Activated T-helper 17 cell treated with anti-CD3 and anti-CD28 coated beads, Interleukin-2, amount 50 U/mL, for 72 hours (primary cell): ENCODE measurements at places on chromosomes 7 and 10.

DNA sequence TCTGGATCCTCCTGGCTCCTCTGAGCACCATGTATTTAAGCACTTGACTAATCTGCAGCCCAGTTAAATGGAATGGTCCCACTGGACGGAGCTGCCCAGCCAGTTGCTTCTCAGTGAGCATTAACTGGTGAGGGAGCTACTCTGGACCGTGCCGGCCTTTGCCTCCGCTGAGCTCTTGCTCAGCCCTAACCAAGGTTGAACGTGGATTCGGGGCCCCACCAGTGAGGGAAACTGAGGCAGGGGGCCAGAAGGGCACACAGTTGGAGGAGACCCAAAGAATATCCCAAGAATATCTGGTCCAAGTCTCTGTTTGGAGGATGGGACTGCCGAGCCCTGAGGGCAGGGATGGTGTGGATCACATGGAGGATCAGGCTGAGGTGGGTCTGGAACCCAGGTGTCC, 13.7 kb downstream of the ADCYAP1R1 start:
- ATAC-seq = no peak

DNA sequence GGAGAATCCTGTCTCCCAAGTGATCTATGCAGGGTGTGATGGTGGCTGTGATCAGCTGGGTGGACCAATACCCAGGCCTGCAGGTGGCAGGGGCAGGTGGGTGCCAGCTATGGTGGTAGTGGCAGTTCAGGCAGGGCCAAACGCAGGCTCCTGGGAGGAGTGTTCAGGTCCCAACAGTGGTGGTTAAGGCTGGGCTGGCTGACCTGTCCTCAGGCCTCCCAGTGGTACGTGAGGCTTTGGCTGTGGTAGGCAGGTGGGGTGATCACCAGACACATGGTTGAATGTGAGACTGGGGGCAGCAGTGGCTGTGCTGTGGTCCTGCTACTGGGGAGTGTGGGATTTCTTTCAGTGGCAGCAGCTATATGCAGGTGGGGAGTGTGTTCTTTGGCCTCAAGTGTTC, 126.7 kb upstream of the STARD3NL start:
- ATAC-seq = no peak

DNA sequence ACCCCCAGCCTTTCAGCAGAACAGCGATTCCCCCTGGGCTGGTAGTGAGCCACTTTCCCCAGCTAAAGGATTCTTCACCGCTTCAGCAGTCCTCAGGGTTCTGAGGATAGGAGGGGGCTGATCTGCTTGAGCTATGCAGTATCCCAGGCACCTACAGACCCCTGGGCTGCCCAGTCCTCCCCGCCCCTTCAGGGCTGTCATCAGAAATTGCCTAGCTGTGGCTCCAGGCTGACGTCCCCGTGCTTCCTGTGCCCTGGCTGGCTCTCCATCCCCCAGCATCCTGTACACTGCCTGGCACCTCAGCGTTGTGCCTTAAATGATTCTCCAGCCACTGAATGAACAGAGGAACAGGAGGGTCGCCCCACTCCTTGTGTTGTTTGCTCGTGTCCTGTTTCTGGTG, 38.4 kb upstream of the CDH23 start:
- no peak for ATAC-seq

GRCh38 chr10:26854524-26854923, 6.2 kb downstream of the ABI1 start:
- ATAC-seq = no peak

DNA sequence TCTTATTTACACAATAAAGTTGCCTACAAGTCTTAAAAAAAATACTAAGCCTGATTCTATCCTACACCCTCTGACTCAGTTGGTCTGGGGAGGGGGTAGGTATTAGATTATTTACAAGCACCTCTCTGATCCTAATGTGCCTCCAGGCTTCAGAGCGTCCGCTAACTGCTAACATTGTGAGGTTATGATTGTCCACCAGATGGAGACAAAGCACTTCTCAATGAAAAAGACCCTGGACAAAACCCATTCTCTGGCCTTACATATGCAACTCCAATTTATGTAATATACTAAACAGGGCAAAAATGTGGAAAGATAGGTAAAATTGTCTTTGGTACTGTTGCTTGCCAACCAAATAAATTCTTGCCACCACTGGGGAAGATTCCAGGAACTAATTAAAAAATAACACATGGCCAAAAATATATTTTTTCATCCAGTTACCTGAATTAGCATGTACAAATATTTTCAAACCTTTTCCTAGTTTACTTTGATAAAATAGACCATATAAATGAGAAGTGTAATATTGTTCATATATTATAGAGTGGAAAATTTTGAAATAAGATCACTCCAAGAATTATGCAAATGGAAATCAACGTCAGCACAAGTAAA, 92.4 kb downstream of the KIF20B start:
- peak; percentile 60 for ATAC-seq

GRCh38 chr10:119029613-119030420, at the start of gene NANOS1:
TSS of gene NANOS1 (plus strand) at chr10:119029714. CDS start at chr10:119029802, 88 bp downstream.
- peak; percentile 25 for ATAC-seq

DNA sequence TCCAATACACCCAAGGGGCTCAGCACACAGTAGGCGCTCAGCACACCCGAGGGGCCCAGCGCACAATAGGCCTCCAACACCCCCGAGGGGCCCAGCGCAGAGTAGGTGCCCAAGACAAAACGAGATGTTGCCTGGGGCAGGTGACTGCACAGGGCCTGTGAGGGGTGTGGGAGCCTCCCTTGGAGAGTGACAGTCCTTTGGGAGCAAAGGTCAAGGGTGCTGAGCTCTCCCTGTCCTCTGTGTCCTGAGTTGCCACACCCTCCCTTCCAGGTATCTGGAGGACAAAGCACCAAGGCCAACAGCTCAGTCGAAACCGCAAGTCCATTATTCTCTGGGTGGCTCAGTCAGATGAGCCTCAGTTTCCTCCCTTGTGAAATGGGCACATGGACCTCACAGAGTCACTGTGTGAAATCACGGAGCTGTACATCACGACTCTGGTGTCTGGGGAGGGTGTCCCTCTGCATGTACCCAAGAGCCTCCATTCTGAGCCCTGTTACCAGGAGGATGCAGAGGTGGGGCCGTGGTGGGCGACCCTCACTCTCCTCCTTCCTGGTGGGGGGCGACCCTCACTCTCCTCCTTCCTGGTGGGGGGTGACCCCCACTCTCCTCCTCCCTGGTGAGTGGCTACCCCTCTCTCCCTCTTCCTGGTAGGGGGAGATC, 81.3 kb downstream of the FOXL3 start:
- peak; percentile 37 for ATAC-seq

DNA sequence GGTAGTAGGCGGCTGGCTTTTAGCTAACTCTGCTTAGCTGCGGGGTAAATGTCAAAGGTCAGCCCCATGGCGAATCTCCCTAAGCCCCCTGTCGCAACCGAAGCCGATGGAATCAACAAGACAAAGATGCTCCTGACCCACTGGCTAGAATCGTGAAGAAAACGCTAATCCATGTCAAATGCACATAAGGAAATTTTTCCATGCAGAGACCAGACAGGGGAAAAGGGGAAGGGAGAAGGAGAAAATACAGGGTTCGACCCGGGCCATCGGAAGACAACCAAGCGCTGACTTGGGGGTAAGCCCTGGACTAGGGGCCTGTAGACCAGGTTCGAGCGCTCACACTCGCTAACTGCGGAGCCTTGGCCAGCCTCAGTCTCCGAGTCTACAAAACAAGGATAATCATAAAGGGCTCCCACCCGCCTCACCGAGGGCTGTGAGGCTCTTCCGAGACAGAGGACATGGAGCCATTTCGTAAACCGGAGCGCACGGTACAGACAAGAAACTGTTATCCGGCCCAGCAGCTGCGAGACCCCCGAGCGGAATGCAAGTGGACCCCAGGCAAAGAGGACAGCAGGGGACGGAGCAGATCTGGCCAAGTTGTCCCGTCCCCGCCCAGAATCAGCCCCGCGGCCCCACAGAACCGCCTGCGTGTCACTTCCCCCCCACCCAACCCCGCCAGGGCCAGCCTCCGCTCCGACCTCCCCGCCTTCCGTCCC, 507 bp downstream of the SAR1A start:
- peak; percentile 15 for ATAC-seq

DNA sequence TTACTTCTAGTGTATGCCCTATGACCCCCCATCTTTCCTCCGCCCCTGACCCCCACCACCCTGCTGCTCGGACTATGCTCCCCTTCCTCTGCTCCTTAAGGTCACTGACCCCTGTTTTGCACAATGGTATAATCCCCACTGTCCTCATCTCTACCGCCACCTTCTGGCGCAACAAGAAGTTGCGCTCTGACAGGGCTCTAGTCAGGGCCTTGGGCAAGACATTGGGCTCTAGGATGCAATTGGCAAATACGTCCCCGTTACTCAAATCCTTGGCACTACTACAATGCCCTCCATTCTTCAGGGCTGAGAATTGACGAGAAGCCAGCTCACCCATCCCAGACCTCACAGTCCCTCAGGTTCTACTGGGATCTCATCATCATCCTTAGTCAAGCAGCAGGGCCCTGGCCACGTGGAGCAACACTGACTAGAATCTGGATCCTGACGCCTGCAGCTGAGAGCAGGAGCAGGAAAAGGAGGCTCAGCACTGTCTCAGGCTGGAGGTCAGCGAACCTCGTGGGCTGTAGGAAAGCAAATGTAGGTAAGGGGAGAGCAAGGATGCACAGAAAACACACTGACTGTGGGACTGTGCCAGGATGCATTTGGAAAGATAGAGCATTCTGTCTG, 10.6 kb downstream of the LRIT2 start:
- ATAC-seq = peak; percentile 74

DNA sequence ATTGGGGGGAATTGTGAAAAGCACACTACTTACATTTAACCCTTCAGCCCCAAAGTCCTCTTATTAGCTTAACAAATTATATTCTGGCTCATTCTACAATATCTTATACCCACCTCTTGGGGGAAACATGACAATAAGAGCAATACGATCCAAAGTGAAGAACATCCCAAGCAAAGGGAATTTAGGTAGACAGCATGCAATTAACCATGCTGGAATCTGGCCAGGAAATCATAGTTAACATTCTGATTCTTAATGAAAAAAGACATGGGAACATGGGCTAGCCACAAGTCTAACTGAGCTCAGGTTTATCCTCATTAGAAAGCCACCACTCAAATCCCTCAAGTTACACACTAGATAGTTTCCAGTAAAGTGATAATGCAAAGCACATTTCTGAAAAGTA, 241.9 kb upstream of the SLC26A5 start:
- ATAC-seq = no peak
